ENCODE measurements at places on chromosomes 2 and 18. TPM values are rescaled to one million over a fixed set of nuclear protein-coding genes. Genes with fewer than 3 reads are reported as not detected.
A peak's percentile ranks its signal among the peaks of the same experiment; 100 is the strongest.

DNA sequence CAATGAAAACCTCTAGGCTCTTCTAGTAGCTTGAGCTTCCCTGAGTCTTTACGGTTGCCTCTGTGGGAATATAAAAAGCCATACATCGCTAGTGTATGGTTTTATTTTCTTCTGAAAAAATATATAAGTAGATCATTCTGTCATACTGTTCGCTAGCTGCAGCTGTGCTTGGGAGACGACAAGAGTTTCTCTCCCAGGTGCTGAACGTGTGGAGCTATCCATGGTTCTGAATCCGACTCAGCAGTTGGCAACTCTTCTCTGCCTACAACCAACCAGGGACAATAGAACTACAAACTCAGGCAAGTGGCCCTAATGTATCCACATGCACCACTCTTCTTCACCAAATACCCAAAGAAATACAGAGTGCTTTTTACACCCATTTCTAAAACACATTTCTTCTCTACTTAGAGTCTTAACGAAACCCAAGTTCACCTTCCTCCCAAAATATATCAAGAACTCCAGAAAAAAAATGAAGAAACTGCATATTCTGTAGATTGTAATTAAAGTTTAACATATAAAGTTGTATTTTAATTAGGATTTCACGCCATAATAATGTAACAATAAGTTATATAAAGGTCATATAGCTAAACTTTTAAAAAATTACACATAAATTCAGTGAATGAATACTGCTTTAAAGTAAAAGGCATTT, 2.2 kb upstream of the KCNH7 start:
- peak; percentile 81 for DNase-seq

The ASNSD1 gene
- 37.5 TPM for total RNA-seq

DNA sequence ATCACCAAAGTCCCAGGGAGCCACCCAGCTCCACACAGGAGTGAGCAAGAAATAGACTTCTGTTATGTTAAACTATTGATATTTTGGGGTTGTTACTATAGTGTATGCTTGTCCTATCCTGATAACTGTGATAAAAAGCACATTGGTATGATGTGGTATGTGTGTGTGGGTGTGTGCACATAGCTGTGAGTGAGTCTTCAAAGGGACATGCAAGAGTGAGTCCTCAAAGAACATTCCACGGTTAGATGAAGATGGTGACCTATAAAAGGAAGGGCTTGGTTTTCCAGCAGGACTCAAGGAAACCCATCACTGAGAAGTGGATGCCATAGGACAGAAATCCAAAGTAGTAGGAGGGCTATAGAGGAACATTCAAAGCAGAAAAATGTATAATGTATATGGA, 342.9 kb downstream of the TSN start:
- DNase-seq, result no peak

- DNase-seq, result no peak
Observed at GRCh38 chr2:15797231-15797938, 143.0 kb upstream of the MYCN start.

DNA sequence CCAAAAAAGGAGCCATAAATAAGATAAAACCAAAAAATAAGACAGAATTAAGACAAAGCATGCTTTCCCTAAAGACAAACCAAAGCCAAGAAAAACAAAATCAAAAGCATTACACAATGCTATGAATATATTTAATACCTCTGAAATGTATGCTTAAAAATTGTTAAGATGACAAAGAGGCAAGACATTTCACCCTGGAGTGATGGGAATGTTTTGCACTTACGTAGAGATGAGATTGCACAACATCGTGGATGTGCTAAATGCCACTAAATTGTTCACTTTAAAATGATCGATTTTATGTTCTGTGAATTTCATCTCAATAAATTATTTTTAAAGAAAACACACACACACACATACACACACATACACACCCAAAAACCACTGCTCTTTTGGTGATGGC, 386.6 kb upstream of the KLHL29 start:
- no peak for DNase-seq

The TMX3 gene
- total RNA-seq, result 51.1 TPM

The KATNAL2 gene
- 8.9 TPM for total RNA-seq

- no peak for DNase-seq
Observed at GRCh38 chr2:198004173-198004572, 199.8 kb downstream of the PLCL1 start.

DNA sequence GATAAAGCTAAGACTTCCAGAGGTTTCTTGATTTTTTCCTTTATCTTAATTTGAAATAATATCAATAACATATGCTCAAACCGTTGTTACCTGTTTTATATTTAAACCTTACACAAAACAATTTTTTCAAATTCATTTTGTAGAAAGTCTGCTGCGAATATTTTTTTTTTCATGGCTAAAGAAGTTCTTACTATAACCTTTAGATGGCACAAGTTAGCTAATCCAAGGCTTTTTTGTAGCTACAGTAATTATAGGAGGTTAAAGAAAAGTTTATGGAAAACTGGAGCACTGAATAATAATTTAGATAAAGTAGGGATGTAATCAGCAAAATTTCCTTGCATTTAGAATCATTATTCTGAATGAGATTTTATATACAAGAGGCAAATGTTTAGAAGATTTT, 78.0 kb upstream of the PNPT1 start:
- DNase-seq, result no peak

GRCh38 chr2:48414980-48415835, 114.7 kb upstream of the STON1 start:
- no peak for DNase-seq

Data from mesothelial cell of epicardium (in vitro differentiated cells).